Upper lobe of right lung (tissue), 1 donor: ENCODE measurements at places on chromosomes 4 and X. TPM values are rescaled to one million over a fixed set of nuclear protein-coding genes. Genes with fewer than 3 reads are reported as not detected.

NDP gene
- total RNA-seq, result not detected

COL4A5 gene
- 26.6 TPM for total RNA-seq

DNA sequence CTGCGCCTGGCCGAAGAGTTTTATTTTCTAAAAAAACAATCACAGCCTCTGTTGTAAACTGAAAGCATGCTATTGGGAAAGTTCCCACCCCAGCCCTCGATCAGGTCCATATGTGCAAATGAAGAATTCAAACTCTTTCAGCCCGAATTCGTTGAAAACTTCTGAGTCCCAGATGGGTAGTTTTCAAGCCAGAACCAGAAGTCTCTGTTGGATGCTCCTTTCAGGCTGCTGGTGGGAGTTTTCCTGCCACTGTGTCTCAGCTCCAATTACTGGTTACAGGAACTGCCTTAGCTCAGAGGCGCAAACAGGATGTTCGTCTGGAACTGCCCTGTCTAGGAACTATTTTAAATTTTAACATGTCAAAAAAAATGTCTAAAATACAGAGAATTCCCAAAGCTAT is 9.3 kb upstream of the ALG13 start:
- no peak overlapping the region for H3K4me3 ChIP-seq
- H3K27ac ChIP-seq, result no peak overlapping the region

- no peaks in the 10 kb centered on the region for H3K36me3 ChIP-seq
- DNase-seq, result no peak
- no peak overlapping the region for H3K27ac ChIP-seq
These were observed 30.0 kb downstream of the OTUD6A start for GRCh38 chrX:70092247-70092646.

DNA sequence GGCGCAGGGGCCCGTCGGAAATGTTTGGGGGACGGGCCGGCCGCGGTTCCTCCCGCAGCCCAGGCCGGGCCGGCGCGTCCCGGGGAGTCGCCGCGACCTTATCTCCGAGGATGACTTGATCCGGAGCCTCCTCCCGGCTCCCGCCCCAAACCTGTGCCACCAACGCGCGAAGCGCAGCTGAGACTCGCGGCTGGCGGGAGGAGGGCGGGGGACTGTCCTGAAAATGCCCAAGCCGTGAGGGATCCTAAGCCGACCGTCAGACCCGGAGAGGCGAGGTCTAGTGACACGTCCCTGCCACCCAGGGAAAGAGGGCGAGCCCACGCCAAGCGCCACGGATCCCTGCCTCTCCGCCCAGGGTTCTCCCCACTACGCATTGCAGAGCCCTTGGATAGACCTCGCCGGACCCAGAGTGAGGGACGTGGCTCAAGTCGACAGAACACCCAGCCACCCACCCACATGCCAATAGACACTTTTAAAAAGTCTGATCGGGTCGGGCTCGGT is 26.9 kb downstream of the UTP14A start:
- H3K36me3 ChIP-seq, result no peaks in the 10 kb centered on the region
- no peaks in the 10 kb centered on the region for H3K4me1 ChIP-seq
- peak; percentile 70 for DNase-seq

- no peak overlapping the region for H3K4me3 ChIP-seq
- H3K27me3 ChIP-seq, result no peaks in the 10 kb centered on the region
- peaks cover 10% of the 10 kb centered on the region for H3K4me1 ChIP-seq
- H3K36me3 ChIP-seq, result no peaks in the 10 kb centered on the region
These were observed 149.3 kb downstream of the RASL11B start for GRCh38 chr4:53011259-53011905.

DNA sequence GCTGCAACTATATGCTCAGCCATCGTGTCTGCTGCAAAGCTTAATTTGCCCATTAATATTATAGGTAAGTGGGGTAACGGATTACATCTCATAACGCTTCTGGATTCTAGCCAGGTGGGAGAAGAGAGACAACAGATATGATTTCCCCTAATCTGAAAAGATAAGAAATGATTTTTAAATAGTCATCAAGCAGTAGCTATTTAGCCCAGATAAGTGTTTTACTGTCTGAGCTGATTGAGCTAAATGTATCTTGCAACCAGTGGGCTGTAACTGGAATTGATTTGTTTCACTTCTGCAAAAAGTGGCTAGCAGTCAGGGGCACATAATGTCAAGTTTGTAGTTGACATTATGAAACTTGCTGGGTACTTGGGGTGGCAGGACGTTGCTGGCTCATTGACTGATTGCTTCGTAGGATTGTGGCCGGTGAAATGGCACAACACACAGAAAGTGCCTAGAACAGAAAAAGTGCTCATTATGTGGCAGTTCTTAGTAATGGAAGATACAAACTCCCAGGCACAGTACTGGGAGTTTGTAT is 18.5 kb downstream of the LAP3 start:
- no peak overlapping the region for H3K27ac ChIP-seq
- H3K27me3 ChIP-seq, result no peaks in the 10 kb centered on the region
- no peak overlapping the region for H3K4me3 ChIP-seq
- no peaks in the 10 kb centered on the region for H3K4me1 ChIP-seq
- no peak for DNase-seq
- H3K36me3 ChIP-seq, result peaks cover 100% of the 10 kb centered on the region

DNA sequence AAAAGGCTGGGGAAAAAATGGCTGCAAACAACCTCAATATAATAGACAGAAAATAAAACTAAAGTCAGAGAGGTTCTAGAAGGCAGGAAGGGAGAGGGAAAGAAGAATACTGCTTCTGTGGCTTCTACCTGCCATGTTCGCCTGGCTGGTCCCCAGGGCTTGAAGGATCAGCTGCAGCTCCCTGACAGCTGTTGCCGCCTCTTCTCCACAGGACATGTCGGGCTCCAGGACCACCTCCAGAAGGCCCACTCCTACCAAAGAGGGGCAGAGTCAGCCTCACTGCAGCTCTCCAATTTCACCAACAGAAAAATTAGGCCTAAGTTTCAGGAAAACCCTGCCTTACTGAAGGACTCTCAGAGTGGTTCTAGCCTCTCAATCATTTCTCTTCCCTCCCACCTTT is 44.9 kb downstream of the GATB start:
- H3K27ac ChIP-seq, result no peak overlapping the region
- no peaks in the 10 kb centered on the region for H3K36me3 ChIP-seq
- no peaks in the 10 kb centered on the region for H3K27me3 ChIP-seq
- no peak overlapping the region for H3K4me3 ChIP-seq
- DNase-seq, result no peak

GRCh38 chr4:145278341-145279121 is 98.1 kb upstream of the OTUD4 start:
- H3K27ac ChIP-seq, result no peak overlapping the region
- H3K36me3 ChIP-seq, result no peaks in the 10 kb centered on the region
- H3K4me1 ChIP-seq, result no peaks in the 10 kb centered on the region
- no peak overlapping the region for H3K4me3 ChIP-seq
- no peak for DNase-seq
- no peaks in the 10 kb centered on the region for H3K27me3 ChIP-seq

- DNase-seq, result no peak
- H3K27ac ChIP-seq, result no peak overlapping the region
- H3K4me1 ChIP-seq, result peaks cover 6% of the 10 kb centered on the region
- H3K27me3 ChIP-seq, result no peaks in the 10 kb centered on the region
- no peaks in the 10 kb centered on the region for H3K36me3 ChIP-seq
- no peak overlapping the region for H3K4me3 ChIP-seq
These were observed 17.6 kb upstream of the CCNI start for GRCh38 chr4:77093401-77093800.

SLC9A6 gene
- 13.2 TPM for total RNA-seq

- H3K36me3 ChIP-seq, result no peaks in the 10 kb centered on the region
- peak overlapping the region; percentile 45 for H3K27ac ChIP-seq
- no peaks in the 10 kb centered on the region for H3K27me3 ChIP-seq
- H3K4me1 ChIP-seq, result no peaks in the 10 kb centered on the region
- peak overlapping the region; percentile 17 for H3K4me3 ChIP-seq
- DNase-seq, result no peak
These were observed 7.5 kb upstream of the SLC39A8 start for GRCh38 chr4:102352781-102353180.

DCAF8L1 gene
- not detected for total RNA-seq

FAM193A gene
- total RNA-seq, result 28.9 TPM

- H3K36me3 ChIP-seq, result no peaks in the 10 kb centered on the region
- H3K4me3 ChIP-seq, result peak within 1 kb of the TSS; percentile 45
- no peaks in the 10 kb centered on the region for H3K27me3 ChIP-seq
- H3K27ac ChIP-seq, result no peak within 1 kb of the TSS
- peak; percentile 82 for DNase-seq
These were observed at the start of gene TMSB15A for GRCh38 chrX:102515975-102516941. Gene TMSB15A, minus strand, starts transcription at chrX:102516739.

DNA sequence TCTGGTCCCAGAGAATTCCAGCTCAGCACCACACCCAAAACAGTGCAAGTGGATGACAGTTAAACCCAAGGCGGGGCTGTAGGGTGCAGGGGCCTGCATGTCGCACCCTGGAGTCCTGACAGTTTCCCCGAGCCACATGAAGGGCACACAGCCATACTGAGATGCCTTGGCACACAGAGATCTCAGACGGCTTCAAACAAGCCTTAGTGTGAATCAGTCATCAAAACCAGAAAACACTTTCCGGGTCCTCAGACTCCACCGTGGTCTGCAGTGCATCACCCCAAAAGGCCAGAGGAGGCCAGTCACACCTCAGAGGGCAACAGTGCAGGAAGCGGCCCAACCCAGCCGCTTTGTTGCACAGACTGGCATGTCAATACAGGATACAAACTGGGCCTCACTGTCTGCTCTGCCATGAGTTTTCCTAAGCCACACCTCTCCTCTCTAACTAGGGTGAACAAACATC is 64.6 kb upstream of the ENPP6 start:
- no peaks in the 10 kb centered on the region for H3K36me3 ChIP-seq
- peak; percentile 74 for DNase-seq
- peak overlapping the region; percentile 47 for H3K27ac ChIP-seq
- H3K4me1 ChIP-seq, result peaks cover 22% of the 10 kb centered on the region
- H3K4me3 ChIP-seq, result no peak overlapping the region
- no peaks in the 10 kb centered on the region for H3K27me3 ChIP-seq

GRCh38 chr4:6992728-6993677 is 50.2 kb upstream of the TADA2B start:
- H3K36me3 ChIP-seq, result peaks cover 33% of the 10 kb centered on the region
- peaks cover 26% of the 10 kb centered on the region for H3K4me1 ChIP-seq
- no peak for DNase-seq
- H3K27me3 ChIP-seq, result no peaks in the 10 kb centered on the region
- no peak overlapping the region for H3K27ac ChIP-seq
- no peak overlapping the region for H3K4me3 ChIP-seq

GRCh38 chr4:42985976-42986375 is 93.5 kb downstream of the GRXCR1 start:
- no peaks in the 10 kb centered on the region for H3K27me3 ChIP-seq
- H3K4me1 ChIP-seq, result no peaks in the 10 kb centered on the region
- H3K27ac ChIP-seq, result no peak overlapping the region

- peak; percentile 79 for DNase-seq
- H3K4me3 ChIP-seq, result no peak overlapping the region
- H3K27ac ChIP-seq, result peak overlapping the region; percentile 55
- no peaks in the 10 kb centered on the region for H3K4me1 ChIP-seq
These were observed 78.1 kb upstream of the BOD1L1 start for GRCh38 chr4:13705521-13706041.

- H3K27me3 ChIP-seq, result no peaks in the 10 kb centered on the region
- H3K36me3 ChIP-seq, result no peaks in the 10 kb centered on the region
These were observed 47.5 kb upstream of the SCRG1 start for GRCh38 chr4:173446416-173446815.

DNA sequence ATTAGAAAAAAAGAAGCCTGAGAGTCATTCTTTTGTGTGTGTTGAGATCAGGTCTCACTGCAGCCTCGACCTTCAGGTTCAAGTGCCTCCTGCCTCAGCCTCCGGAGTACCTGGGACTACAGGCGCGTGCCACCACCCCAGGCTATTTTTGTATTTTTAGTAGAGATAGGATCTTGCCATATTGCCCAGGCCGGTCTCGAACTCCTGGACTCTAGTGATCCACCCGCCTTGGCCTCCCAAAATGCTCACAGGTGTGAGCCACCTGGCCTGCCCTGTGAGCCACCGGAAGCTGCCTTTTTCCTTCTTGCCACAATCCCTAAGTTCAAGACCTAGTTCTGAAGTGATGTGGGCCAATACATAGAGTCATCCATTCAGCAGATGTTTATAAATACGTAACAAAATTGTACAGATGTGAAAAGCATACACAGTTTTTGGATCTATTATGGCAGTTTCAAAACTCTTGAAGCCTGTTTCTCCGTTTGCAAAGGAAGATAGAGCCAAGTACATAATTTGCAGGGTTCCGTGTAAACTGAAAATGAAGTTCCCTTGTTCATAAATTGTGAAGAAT is 536 bp upstream of the CTSO start:
- peak overlapping the region; percentile 99 for H3K27ac ChIP-seq
- H3K27me3 ChIP-seq, result no peaks in the 10 kb centered on the region
- peak overlapping the region; percentile 73 for H3K4me3 ChIP-seq
- DNase-seq, result no peak
- peaks cover 9% of the 10 kb centered on the region for H3K4me1 ChIP-seq

LUZP4 gene
- total RNA-seq, result not detected

FAAH2 gene
- 6.0 TPM for total RNA-seq

VCX2 gene
- not detected for total RNA-seq

MAML3 gene
- total RNA-seq, result 13.1 TPM

BTC gene
- total RNA-seq, result 3.4 TPM

DNA sequence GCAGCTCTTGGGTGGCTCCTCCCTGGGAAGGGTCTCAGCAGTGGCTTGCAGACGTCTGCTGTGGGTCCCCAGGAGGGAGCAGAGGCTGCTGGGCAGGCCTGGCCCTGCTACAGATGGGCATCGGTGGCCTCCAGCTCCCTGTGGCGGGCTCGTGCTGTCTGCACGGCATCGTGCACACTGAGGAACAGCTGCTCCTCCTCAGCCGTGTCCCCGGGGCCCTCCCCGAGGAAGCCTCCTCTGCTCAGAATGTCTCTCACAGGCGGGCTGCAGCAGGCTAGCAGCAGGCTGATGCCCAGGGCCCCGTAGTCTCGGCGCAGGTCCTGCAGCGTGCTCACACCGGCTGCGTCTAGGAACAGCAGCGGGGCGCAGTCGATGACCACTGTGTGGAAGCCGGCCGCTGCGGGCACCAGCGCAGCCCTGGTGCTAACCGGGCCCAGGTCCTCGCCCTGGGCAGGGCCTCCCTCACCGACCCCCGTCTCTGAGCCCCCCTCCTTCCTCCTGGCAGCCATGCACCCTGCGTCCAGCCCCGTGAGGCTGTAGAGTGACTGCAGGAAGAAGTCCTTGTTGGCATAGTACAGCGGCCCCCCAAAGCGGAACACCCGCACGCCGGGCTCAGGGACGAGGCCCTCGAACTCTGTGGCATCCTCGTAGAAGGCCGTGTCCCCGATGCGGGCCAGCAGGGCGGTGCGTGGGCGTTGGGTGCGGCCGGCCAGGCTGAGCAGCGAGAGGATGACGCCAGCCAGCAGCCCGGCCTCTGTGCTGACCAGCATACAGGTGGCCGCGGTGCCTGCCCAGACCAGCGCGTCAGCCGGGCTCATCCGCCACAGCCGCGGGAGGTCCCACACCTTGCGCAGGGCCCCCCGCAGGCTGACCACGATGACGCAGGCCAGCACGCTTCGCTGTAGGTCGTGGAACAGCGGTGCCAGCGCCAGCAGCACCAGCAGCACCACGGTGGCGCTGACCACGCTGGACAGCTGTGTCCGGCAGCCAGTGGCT is 2.2 kb downstream of the IDUA start:
- DNase-seq, result no peak
- H3K4me3 ChIP-seq, result no peak overlapping the region
- H3K27ac ChIP-seq, result no peak overlapping the region
- no peaks in the 10 kb centered on the region for H3K27me3 ChIP-seq
